Prostate gland (tissue), 2 donors: ENCODE measurements at places on chromosomes 6 and 20. TPM values are rescaled to one million over a fixed set of nuclear protein-coding genes. Genes with fewer than 3 reads are reported as not detected.

GRCh38 chr6:36834576-36835341, 4.5 kb downstream of the CPNE5 start:
- no peak for DNase-seq
- peaks cover 8% of the 10 kb centered on the region for H3K4me1 ChIP-seq
- no peaks in the 10 kb centered on the region for H3K27me3 ChIP-seq
- no peak overlapping the region for H3K27ac ChIP-seq

- no peak overlapping the region for H3K27ac ChIP-seq
- H3K36me3 ChIP-seq: no peaks in the 10 kb centered on the region
- H3K4me1 ChIP-seq: no peaks in the 10 kb centered on the region
These were observed 57.6 kb downstream of the EYA4 start for GRCh38 chr6:133298801-133299200.

MEP1A gene
- total RNA-seq: not detected

DNA sequence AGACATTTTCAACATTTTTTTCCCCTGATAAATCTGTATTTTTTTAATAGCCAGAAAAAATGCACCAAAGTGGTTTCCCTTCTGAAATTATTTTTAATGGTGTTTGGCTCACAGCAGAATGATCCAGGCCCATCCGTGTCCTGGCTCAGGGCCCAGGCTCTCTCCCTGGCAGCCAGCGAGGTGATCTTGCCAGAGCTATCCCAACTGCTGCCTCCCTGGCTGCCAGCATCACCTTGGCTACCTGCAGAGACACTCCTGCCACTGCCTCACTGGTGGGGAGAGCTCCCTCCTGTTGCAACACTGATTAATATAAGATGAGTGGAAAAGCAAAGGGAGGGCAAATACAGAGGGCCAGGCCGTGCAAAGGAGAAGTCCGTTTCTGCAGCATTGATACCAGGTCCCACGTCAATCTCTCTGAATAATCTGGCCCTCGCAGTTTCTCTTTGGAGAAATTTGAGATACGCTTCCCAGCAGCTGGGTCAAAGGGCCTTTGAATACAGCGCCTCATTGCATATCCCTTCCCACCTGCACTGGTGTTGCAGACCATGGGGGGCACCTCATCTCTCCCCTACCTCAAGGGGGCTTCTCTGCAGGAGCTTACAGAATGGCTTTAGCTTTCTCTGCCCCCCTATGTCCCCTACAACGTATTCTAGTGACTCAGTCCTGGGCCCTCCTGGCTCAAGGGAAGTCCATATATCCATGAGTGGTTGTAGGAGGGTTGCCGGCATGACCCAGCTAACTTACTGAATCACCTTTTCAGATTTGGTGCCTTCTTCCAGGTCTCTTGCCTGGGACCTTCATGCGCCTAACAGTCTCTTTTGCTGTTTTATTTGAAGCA, 12.8 kb upstream of the DSTN start:
- peaks cover 14% of the 10 kb centered on the region for H3K4me1 ChIP-seq
- no peak overlapping the region for H3K4me3 ChIP-seq
- DNase-seq: peak; percentile 93
- H3K36me3 ChIP-seq: no peaks in the 10 kb centered on the region
- no peaks in the 10 kb centered on the region for H3K27me3 ChIP-seq
- H3K27ac ChIP-seq: peak overlapping the region; percentile 83

GRCh38 chr20:43540673-43541060, 18.2 kb upstream of the SGK2 start:
- H3K27me3 ChIP-seq: no peaks in the 10 kb centered on the region
- no peak overlapping the region for H3K27ac ChIP-seq
- DNase-seq: no peak
- H3K4me3 ChIP-seq: no peak overlapping the region
- no peaks in the 10 kb centered on the region for H3K4me1 ChIP-seq
- no peaks in the 10 kb centered on the region for H3K36me3 ChIP-seq

DNA sequence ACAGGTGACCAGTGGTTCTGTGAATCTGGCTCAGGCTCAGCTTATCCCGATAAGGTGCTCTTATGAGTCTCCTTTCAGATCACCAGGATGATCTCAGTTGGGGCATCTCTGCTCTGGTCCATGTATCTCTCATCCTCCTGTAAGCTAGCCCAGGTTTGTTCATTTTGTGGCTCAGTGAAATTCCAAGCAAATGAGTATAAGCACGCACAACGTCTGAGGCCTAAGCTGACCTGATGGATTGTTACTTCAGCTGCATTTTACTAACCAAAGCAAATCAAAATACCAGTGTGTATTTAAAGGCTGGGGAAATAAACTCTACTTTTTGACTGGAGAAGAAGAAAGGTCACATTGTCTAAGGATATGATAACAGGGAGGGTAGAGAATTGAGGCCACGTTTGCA, 551.0 kb upstream of the BTBD3 start:
- no peaks in the 10 kb centered on the region for H3K36me3 ChIP-seq
- no peak overlapping the region for H3K4me3 ChIP-seq
- no peak overlapping the region for H3K27ac ChIP-seq
- no peaks in the 10 kb centered on the region for H3K4me1 ChIP-seq

CLPSL1 gene
- total RNA-seq: not detected

TAAR8 gene
- not detected for total RNA-seq

HMGCLL1 gene
- 3.0 TPM for total RNA-seq

- no peak for DNase-seq
- H3K4me1 ChIP-seq: no peaks in the 10 kb centered on the region
- no peaks in the 10 kb centered on the region for H3K27me3 ChIP-seq
- no peak overlapping the region for H3K4me3 ChIP-seq
These were observed 37.6 kb upstream of the XRN2 start for GRCh38 chr20:21265261-21266190.

FHL5 gene
- total RNA-seq: 4.9 TPM

- no peaks in the 10 kb centered on the region for H3K4me1 ChIP-seq
- H3K27ac ChIP-seq: no peak overlapping the region
- no peak for DNase-seq
- no peak overlapping the region for H3K4me3 ChIP-seq
- H3K36me3 ChIP-seq: no peaks in the 10 kb centered on the region
These were observed 45.3 kb upstream of the SIRPG start for GRCh38 chr20:1702855-1703254.

GRCh38 chr6:135390458-135390857, 107.1 kb downstream of the AHI1 start:
- no peak overlapping the region for H3K27ac ChIP-seq
- no peaks in the 10 kb centered on the region for H3K27me3 ChIP-seq
- H3K4me1 ChIP-seq: no peaks in the 10 kb centered on the region
- no peak overlapping the region for H3K4me3 ChIP-seq
- H3K36me3 ChIP-seq: no peaks in the 10 kb centered on the region

- H3K27me3 ChIP-seq: no peaks in the 10 kb centered on the region
- DNase-seq: peak; percentile 69
- peak overlapping the region; percentile 88 for H3K27ac ChIP-seq
- H3K4me3 ChIP-seq: peak overlapping the region; percentile 87
These were observed 698 bp downstream of the FAM210B start for GRCh38 chr20:56359212-56360132.

DNA sequence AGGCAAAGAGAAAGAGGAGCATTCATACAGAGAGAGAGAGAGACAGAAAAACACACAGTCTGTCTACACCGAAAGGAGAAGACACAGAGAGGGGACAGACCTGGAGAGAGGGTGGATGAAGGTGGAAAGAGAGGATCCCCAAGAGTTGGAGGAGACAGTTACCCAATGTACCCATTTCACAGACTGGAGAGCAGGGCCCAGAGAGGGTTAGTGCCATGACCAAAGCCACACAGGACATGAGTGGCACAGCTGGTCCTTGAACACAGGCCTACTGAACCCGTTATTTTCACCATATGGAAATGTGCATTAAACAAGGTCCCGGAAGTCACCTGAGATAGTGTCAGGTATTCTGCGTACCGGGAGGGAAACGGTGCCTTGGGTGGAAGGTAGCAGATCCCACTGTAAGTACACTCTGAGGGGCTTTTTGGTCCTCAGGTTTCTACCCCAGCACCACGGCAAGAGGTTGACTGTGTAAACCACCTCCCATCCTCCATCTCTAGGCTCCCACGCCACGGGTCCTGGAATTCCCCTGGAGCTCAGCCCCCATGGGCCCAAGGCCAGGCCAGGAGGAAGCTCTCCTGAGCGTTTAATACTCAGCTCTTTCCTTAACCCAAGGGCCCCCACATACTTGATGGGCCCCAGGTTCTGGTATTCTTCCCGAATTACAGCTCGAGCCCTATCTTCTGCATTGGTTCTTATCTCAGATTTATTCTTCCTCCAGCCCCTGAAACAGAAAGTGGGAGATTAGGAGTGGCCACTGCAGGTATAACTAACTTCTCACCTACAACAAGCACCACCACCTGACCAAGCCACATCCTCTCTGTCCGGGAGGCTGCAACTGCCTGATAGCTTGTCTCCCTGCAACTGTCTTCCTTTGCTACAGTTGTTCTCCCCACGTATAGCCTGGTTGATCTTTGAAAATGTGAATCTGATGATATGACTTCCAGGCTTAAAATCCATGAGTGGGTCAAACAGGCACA, 38.4 kb upstream of the OCSTAMP start:
- H3K4me3 ChIP-seq: no peak overlapping the region
- no peak overlapping the region for H3K27ac ChIP-seq
- DNase-seq: no peak
- no peaks in the 10 kb centered on the region for H3K4me1 ChIP-seq

DNA sequence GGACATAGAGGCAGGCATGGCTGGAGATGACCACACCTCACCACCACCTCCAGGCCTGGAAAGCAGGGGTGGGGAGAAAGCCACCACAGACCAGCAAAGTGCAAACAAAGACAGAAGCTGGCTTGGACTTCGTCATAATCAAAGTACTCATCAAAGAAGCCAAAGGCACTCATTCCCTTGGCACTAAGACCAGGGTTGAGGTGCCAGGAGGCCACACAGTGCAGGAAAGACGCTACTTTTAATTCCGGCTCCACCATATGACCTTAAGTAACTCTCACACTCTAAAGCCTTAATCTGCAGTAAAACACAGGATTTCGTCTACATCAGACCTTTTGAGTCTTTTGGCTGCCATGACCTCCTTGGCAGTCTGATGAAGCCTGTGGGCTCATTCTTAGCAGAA, 123.1 kb downstream of the HIVEP2 start:
- no peak overlapping the region for H3K4me3 ChIP-seq
- peak; percentile 32 for DNase-seq
- no peaks in the 10 kb centered on the region for H3K36me3 ChIP-seq

DNA sequence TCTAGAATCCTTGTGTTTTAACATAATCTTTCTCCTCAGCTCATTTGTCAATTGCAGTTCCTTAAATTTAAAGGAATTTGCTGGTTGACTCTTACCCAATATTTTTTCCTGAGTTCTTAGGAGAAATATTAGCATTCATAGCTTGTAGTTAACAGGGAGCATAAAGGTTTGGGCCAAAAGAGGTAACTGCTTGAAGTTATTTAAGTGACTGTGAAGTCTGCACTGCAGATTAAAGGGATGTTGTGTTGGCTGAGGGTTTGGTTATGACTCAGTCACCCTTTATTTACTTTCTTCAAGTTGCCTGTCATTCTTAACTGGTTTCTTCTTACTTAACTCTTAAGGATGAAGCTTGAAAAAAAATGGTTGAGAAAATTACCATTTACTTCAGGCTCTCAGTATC, 220.3 kb upstream of the LAMP5 start:
- no peak overlapping the region for H3K4me3 ChIP-seq
- DNase-seq: no peak
- no peak overlapping the region for H3K27ac ChIP-seq

CDYL gene
- total RNA-seq: 54.5 TPM

- no peaks in the 10 kb centered on the region for H3K27me3 ChIP-seq
- H3K4me3 ChIP-seq: no peak overlapping the region
- no peaks in the 10 kb centered on the region for H3K4me1 ChIP-seq
- no peak overlapping the region for H3K27ac ChIP-seq
These were observed 111.8 kb downstream of the MTHFD1L start for GRCh38 chr6:150977281-150977680.

DNA sequence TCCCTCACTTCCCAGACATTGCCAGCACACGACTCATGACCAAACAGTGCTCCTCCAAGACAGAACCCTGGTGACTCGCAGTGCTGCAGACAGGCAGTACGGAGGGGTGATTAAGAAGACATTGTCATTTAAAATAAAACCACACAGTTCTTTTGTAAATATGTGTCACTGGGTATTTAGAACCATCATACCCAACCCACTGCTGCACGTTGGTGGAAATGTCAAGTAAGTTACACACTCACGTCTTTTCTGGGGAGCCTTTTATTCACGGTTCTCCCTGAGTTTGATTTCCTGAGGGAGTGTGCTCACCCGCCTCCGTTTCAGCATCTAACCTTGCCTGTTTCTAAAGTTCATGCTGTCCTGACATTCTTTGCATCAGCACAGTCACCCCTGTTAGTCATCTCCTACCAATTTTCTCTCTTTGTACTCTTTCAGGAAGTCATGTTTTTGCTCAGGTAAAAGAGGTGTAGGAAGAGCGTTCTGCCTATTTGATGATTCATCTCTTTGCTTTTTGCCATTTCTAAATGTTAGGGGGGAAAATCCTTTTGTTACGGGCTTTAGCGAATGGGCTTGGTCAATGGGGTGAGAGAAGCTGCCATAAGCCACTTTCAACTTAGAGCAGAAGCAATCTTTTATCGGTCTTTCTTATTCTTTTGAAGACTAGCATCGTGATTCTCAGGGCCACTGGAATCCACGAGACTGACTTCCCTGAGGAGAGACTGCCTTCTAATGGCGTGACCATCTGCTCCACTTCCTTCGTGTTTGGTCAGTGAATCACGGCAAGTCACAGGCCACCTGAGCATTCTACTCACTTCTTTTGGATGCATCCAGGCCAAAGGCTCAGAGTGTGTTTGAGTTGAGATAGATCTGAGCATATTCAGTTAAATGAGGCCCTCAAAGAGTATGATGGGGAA, 512.8 kb upstream of the JARID2 start:
- no peaks in the 10 kb centered on the region for H3K36me3 ChIP-seq
- no peaks in the 10 kb centered on the region for H3K4me1 ChIP-seq
- H3K27ac ChIP-seq: no peak overlapping the region
- no peaks in the 10 kb centered on the region for H3K27me3 ChIP-seq
- DNase-seq: no peak
- H3K4me3 ChIP-seq: no peak overlapping the region

SIRPB2 gene
- 0.36 TPM for total RNA-seq

GRCh38 chr6:49519660-49520059, 19.9 kb downstream of the GLYATL3 start:
- H3K27me3 ChIP-seq: no peaks in the 10 kb centered on the region
- no peak for DNase-seq
- no peak overlapping the region for H3K4me3 ChIP-seq
- no peaks in the 10 kb centered on the region for H3K4me1 ChIP-seq

GRCh38 chr6:45843848-45844521, 171.7 kb downstream of the CLIC5 start:
- no peak for DNase-seq
- no peaks in the 10 kb centered on the region for H3K36me3 ChIP-seq
- no peak overlapping the region for H3K27ac ChIP-seq
- no peaks in the 10 kb centered on the region for H3K27me3 ChIP-seq
- no peak overlapping the region for H3K4me3 ChIP-seq
- no peaks in the 10 kb centered on the region for H3K4me1 ChIP-seq

NMBR gene
- total RNA-seq: not detected

- no peak overlapping the region for H3K27ac ChIP-seq
- no peaks in the 10 kb centered on the region for H3K36me3 ChIP-seq
- no peaks in the 10 kb centered on the region for H3K27me3 ChIP-seq
- no peak for DNase-seq
These were observed 135.5 kb upstream of the PLCB4 start for GRCh38 chr20:8933381-8933807.

BANF2 gene
- total RNA-seq: not detected

MC3R gene
- total RNA-seq: not detected

POLR1H gene
- total RNA-seq: 36.3 TPM

NCOA5 gene
- total RNA-seq: 41.0 TPM

SLC22A2 gene
- total RNA-seq: not detected
